Stimulated activated CD8-positive, alpha-beta memory T cell treated with anti-CD3 and anti-CD28 coated beads, Interleukin-4, amount 100 ng/mL, for 1 hour (primary cell): ENCODE measurements at places on chromosomes 4 and X.

GRCh38 chrX:20967725-20968124 lies 406.5 kb upstream of the CNKSR2 start:
- DNase-seq, result no peak

- peak; percentile 0 for DNase-seq
Measured at GRCh38 chrX:119790977-119791436, 423 bp downstream of the RPL39 start.

DNA sequence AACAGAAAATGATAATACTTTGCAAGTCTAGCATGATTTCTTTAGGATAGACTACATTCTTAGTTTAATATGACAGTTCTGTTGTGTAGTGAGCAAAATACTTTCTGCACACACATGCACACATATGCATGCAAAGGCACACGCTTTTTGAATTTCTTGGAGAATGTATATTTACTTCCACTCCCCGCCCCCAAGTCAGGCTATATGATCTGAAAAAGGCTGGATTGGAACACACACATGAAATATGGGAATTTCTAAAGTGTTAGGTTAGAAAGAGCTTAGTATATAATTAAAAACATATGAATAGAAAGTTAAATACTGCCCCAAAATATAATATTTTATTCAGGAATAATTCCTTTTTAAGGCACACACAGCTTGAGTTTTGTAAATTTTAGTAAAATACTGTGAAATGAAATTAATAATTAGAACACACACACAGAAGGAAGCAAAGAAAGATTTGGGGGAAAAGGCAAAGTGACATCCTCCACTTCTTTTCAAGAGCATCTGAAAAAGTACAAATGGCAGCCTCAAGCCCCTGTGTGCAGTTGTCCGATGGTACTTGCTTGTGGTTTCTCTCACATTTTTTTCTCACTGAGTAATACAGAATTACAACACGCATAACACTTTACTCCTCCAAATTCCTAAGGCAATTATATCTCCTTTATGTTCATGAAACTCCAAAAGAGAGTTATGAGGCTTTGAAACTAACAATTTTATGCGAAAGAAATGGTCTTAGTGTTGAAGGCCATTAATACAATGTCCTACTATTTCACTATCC lies 228.9 kb upstream of the ETNPPL start:
- DNase-seq, result no peak

- DNase-seq, result no peak
Measured at GRCh38 chr4:87109945-87110344, 110.5 kb downstream of the KLHL8 start.

DNA sequence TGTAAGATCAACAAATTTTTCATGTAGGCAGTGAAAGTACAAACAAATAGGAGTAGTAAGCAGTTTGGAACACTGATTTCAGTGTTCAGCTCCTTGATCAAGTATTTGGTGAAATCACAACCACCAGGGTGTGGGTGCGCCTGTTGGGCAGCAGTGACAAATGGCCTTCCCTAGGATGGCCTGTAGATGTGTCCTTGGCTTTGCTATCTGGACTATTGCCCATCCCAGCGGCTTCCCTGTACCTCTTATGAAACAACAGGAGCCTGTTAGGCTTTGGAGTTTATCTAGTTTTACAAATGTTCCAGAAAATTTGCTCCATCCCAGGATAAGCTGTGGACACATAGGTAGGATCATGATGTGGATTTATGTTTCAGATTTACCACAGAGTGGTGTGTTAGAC lies 216.8 kb upstream of the FAT1 start:
- no peak for DNase-seq

DNA sequence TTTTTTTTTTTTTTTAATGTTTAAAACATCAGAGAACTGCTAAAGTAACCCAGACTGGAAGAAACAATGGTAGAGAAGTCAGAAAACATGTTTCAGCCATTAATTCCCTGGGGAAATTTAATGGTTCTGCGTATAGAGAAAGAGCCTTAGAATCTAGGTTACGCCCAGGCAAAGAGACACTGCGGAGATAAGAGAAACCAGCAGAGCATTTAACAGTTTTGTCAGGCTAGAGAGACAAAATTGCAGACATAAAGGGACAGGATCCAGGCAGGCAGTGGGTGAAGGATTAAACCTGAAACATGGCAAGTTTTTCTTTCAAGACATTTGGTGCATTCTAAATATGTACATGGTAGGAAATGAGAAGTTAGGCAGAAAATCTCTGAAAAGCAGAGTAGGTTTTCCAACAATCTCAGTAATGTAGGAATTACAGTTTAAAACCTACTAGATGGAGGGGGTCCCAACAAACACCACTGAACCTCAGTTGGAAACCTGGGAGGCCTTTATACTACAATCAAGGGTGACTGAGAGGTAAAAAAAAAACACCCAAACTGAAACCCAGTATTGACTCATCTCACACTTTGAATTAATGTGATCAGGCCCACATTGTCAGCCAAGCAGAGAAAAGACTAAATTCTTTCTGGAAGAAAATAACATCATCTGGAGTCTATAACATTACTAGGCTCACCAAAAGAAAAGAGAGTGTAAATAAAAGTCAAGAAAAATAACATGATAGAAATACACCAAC lies 254.2 kb upstream of the NWD2 start:
- DNase-seq, result no peak

- no peak for DNase-seq
Measured at GRCh38 chr4:55819634-55820033, at the start of gene EXOC1L. Gene EXOC1L, plus strand, starts transcription at chr4:55819790. Its CDS starts 237 bp downstream, at chr4:55820027.

DNA sequence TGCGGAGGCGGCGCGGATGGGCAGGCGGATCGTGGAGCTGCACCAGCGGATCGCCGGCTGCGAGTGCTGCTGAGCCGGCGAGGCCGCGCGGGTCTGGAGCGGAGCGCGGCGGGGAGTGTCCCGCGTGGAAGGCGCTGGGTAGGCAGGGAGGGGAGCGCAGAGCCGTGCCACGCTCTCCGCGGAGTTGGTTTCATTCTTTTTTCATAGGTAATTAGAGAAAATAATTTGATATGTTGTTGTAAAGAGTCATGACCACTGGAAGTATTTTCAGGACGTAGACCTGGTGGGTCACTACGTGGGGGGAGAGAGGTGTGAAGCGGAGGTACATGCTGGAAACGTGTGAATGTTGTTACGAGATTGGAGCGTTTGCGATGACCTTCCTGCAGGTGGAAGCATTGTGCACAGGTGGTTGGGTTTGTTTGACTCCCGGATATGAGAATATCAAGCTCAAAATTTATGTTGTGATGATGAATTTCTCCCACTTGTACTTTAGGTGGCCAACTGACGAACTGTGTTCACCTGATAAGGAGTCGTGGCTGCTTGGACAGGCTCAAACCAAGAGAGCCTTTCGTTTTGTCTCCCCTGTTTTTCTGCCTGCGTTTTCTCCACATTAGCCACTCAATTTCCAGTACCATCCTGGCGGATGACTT lies 19.1 kb upstream of the S100P start:
- DNase-seq, result no peak

DNA sequence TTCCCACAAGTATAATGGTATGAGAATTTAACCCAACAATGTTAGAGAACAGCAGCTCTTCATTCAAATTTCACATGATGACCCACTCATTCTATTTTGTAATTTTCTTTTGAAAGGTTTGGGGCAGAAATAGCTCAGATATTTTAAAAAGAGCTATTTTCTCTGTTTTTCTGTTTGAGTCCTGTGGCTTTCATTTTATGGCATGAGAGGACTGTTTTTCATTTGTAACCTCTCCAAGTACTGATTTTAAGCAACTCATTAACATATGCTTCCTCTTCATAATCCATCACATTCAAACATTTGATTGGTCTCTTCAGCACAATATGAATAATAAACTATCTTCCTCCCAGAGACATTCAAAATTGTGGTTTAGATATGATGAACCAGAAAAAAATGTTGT lies 129.0 kb upstream of the TEX13A start:
- no peak for DNase-seq

DNA sequence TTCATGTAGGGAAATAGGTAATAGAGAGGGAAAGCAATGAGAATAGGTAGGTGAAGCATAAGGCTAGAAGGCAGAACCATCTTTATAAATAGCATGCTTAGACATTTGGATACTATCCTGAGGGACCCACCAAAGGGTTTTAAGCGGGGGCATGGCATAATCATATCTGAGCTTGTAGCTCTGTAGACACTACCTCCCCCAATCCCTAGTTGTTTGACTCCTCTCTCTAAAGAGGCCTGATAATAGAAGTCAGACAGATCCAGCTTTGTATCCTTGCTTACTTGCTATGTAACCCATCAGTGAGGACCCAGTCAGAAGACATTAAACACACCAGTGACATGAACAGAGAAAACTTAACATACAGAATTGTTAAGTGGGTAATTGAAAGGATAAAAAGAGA lies 58.7 kb downstream of the SCFD2 start:
- no peak for DNase-seq

GRCh38 chr4:23945451-23946017 lies 55.7 kb upstream of the PPARGC1A start:
- no peak for DNase-seq

DNA sequence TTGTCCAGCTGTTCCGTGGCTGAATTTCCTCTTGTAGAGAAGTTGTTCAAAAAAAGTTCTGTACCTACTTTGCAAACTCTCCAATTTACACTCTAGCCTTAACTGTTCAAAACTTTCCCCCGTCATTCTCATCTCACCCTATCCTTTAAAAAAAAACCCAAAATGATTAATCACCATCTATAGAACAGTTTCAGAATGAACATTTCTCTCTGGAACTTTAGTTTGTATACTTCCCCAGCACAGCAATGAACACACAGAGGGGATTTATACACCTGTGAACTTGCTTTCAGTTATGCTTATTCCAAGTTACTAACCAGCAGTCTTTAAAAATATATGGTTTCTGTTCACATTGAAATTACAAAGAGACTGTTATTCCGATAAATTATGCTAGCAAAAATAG lies 1.2 kb downstream of the GEMIN8 start:
- no peak for DNase-seq

GRCh38 chrX:20753076-20753475 lies 486.4 kb upstream of the RPS6KA3 start:
- no peak for DNase-seq

GRCh38 chr4:72582853-72583252 lies 13.8 kb upstream of the ADAMTS3 start:
- DNase-seq, result no peak

GRCh38 chrX:153608806-153609205 lies 9.9 kb upstream of the CCNQ start:
- no peak for DNase-seq

- no peak for DNase-seq
Measured at GRCh38 chrX:149198980-149199732, 305.9 kb downstream of the IDS start.

DNA sequence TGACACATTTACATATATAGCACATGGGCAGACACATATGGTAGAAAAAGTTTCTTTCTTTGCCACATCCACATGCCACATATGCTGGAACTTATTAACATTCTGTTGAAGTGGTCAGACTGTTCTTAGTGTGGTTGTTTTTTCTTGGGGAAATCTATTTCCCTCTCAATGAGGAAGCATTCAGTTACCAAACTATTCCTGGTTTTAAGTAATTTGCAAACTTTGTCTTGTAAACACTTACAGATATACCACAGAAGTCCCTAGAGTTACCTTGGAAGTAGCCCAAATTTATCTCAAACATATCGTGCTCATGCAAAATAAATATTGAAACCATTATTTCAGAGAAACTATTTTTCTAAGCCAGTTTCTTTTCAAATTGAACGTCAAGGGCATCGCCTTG lies 625.5 kb upstream of the INTU start:
- no peak for DNase-seq

DNA sequence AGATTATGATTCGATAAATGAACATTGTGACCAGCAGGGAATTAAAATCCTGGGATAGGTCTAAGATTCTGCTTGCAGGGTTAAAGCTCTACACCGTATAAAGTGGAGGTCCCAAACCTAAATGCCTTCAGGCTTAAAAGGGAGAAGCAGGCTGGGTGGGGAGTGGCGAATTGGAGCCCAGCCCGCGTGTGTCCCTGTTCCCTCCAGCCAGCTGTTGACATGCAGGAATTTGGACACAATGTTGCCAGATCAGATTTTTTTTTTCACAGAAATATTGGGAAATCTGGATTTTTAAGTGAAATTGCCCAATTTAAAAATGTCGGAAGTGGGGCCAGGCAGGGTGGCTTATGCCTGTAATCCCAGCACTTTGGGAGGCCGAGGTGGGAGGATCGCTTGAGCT lies 60.5 kb downstream of the ELF4 start:
- no peak for DNase-seq

DNA sequence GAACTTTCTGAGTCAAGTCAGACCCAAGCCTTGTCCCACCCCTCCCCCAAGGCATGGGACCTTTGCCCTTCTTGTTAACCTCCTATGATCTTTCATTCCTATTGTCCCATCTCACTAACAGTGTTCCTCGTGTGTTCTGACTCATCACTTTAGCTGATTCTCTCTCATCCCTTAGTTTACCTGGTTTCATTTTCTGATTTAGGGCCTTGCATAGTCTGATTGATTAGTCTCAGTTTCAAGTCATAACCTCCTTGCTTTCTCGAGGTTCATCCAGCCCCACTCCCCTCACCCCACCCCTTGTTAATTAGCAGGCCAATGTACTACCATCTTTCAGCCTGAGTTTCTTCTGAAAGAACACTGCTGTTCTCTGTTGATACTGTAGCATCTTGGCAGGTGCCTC lies 517.4 kb downstream of the RPA4 start:
- DNase-seq, result no peak

GRCh38 chrX:148290931-148291330 lies 209.5 kb upstream of the AFF2 start:
- no peak for DNase-seq

GRCh38 chrX:130295519-130296296 lies 27.0 kb upstream of the ZNF280C start:
- no peak for DNase-seq

- no peak for DNase-seq
Measured at GRCh38 chr4:184732126-184732525, 1.8 kb downstream of the CENPU start.

DNA sequence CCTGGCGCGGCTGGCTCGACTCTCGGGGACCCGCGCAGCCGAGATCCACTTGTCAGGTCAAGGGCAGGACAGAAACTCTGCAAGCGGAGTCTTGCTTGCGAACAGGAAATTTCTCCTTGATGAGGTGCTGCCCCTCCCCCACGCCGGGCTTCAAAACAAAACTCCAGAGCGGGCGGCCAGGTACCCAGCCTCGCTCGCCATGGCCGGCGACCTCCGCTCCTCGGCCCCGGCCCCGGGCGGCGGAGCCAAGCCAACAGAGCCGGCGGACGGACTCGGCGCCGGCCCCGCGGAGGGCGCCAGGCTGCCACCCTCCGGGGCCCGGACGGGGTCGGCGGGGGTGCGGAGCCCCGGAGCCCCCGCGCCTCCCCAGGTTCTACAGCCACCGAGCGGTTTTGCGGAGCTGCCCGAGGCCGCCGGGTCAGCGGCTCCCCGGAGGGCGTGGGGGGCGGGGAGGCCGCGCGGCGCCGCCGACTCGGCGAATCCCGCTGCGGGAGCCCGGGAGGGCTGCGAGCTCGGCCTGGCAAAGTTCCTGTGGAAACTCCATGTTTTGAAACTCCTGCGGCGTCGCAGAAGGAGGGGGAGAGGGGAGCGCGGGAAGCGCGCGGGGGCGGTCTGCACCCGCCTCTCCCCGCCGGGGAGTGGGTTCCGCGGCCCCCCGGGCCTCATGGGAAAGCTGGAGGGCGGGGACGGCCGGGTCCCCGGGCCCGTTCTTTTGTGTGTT lies 11.7 kb upstream of the BCOR start:
- no peak for DNase-seq

- DNase-seq, result no peak
Measured at GRCh38 chr4:83865417-83866150, 329.7 kb downstream of the GPAT3 start.

- DNase-seq, result no peak
Measured at GRCh38 chr4:67809502-67809901, 55.3 kb upstream of the GNRHR start.

- DNase-seq, result no peak
Measured at GRCh38 chr4:161664740-161665139, 499.1 kb downstream of the FSTL5 start.

GRCh38 chrX:41026702-41027078 lies 58.6 kb upstream of the USP9X start:
- DNase-seq, result no peak
